ENCODE measurements at places on chromosomes 1 and 21.
A peak's percentile ranks its signal among the peaks of the same experiment; 100 is the strongest.

GRCh38 chr1:29538586-29538985, 302.3 kb downstream of the PTPRU start:
- no peak for DNase-seq

DNA sequence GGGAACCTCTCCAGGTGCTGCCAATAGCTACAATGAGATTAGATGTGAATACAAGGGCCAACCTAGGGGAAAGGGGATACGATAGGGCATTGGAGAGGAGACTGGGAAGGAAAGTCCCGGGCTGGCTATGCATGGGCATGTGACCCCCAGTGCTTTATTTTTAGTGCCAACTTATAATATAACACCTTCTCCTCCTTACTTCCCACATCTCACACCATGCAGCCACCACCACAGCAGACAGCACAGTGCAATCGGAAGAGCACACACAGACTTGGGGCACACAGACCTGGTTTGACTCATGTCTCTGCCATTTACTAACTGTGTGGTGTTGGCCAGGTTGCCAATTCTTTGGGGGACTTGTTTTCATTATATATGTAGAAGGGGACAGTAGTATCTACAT, 85.4 kb downstream of the TOMM20 start:
- no peak for DNase-seq

GRCh38 chr1:67534627-67535065, 104.4 kb upstream of the SERBP1 start:
- DNase-seq, result peak; percentile 52

DNA sequence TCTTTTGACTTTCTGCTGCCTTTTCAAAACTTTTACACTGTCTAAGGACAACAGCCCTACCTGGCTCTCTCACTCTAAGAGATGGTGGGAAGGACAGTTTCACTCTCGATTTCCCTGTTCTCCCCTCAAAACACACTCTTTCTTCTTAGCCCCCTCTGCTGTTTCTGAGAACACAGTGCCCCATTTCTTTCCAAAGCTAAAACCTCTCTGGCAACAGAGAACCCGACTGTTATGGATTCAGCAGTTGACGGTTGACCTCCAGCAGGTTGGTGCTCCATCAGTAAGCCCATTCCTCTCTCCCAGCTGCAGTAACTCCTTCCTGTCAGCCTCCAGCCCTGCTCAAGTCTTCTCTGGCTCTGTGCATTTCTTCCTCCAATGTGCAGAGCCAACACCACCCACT, 88.2 kb upstream of the ABCD3 start:
- no peak for DNase-seq

- DNase-seq, result no peak
Measured at GRCh38 chr1:55140137-55140536, 75.0 kb downstream of the USP24 start.

GRCh38 chr1:166391279-166392066, 224.7 kb upstream of the FAM78B start:
- peak; percentile 73 for DNase-seq

DNA sequence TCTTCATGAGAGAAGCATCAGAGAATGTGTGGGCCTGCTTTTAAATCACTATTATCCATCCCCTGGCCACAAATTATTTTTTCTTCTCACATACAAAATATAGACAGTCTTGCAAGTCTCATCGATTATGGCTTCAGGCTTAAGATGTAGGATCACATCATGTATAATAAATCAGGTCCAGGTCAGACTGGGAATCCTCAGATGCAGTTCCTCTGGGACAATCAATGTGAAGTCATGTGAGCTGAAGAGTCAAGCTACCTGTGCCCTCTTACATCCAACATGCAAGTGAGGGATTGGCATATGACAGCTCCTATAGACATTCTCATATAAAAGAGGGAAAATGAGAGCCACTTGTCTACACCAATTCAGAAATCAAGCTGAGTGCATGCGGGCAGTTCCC, 631.8 kb downstream of the PTPRU start:
- no peak for DNase-seq

- no peak for DNase-seq
Measured at GRCh38 chr1:63987014-63987627, 213.3 kb downstream of the ROR1 start.

DNA sequence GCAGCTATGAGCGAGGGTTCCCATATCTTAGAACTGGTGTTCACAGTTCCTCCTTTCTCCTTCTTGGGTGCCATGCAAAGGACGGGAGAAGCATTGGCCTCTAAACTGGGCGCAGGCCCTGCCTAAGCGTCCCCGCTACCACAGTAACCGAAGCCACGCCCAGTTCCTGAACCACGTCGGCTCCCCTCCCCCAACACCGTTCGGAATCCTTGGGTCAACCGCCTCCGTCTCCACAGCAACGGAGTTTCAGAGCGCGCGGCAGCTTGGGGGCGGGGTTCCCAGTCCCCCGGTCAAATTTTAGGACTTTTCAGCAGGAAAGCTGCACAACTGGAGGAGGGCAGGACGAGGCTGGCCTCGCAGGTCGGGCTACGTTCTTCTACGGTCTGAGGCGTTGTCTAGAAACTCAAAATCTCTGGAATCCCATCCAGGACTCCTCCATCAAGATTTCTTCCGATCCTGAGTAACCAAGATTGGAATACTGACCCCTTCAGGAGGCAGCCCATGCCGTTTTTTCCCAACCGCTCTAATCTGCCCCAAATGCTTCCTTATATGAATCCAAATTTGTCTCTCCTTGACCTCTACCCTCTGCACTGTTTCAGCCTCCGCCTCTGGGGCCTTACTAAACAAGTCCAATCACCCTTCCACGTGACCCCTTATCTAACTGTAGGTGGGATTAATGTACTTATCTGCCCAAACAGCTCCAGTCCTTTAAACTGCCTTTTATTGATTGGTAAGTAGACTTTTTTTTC, at the start of gene SPAG17:
Gene SPAG17 (minus strand): TSS at position 145 of the 749 bp plus-strand sequence. CDS start 71 bp downstream, at position 74.
- DNase-seq, result peak; percentile 41

GRCh38 chr1:21469581-21469980, 29.6 kb downstream of the NBPF3 start:
- DNase-seq, result no peak

- no peak for DNase-seq
Measured at GRCh38 chr1:113783254-113784103, 24.2 kb upstream of the PHTF1 start.

- DNase-seq, result no peak
Measured at GRCh38 chr1:16145030-16145661, 10.7 kb downstream of the EPHA2 start.

- no peak for DNase-seq
Measured at GRCh38 chr21:15671188-15671587, 58.6 kb upstream of the USP25 start.

- DNase-seq, result no peak
Measured at GRCh38 chr1:86750530-86750929, 46.2 kb downstream of the SH3GLB1 start.

GRCh38 chr1:109838838-109839240, 71.8 kb upstream of the CSF1 start:
- no peak for DNase-seq

GRCh38 chr1:7159116-7159781, 374.0 kb downstream of the CAMTA1 start:
- DNase-seq, result no peak

DNA sequence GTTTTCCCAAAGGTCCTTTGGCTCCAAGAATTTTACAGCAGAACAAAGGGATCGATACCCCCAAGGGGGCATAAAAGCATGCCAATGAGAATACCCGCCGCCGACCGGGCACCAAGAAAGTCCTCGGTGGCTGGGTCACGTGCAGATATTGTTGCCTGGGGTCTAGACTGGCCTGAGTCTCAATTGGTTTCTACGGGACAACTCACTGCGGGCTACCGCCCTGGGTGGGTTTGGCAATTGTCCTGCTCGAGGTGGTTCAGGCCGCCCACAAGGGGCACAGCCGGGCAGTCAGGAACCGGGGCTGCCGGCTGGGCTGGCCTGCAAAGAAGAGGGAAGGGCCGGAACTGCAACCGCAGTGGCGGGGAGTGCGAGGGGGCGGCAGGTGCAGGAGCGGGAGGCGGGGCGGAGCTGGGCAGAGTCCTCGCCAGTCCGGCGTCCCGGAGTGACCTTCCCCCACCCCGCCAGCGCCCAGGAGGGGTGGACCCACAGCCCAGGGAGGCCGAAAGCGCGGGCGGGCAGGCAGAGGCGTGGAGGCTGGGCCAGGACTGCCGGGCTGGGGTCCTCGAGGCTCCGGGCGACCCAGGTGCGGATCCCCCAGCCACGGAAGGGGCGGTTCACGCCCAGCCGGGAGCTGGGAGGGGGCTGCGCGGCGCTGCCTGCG, 926 bp upstream of the ATP1B1 start:
- peak; percentile 93 for DNase-seq

DNA sequence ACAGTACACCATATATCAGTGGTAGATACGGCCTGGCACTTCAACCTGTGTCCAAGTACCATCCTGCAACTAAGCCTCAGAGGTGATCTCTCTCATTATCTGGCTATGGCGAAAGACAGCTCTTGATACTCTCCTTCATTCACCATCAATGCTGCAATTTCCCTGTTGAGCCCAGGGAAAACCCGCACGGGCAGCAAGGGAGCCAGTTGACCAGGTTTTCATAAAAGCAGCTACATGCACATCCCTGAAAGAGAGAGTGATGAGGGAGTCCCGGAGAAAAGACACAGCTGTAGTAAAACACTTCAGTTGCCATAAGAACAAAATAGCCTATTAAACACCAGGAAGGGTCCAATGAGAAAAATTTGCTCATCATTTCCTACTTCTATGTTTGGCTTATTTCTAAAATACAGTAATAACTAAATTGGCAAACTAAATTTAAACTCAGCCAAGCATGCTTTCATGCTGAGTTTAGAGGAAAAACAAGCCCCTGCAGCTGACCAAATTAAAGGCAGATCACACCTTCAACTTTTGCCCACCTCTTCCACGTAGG, 68.3 kb downstream of the CAPZB start:
- DNase-seq, result no peak

DNA sequence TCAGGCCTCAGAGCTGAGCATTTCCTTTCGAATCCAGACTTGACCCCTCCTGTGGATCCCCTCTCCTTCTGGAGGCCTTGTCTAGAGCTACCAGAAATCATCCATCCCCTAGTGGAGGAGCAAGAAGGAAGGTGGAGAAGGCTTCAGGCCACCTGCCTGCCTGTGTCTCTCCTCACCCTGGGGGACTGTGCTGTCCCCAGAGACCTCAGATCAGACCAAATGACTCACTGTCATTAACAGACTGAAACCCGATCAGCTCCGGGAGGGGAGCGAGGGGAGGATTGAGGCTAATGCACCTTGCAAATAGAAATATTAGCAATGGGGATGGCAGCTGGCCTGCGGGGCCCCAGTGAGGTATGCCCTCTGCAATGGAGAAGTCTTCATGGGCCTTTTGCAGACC, 2.1 kb downstream of the MYBPH start:
- peak; percentile 99 for DNase-seq

GRCh38 chr1:45753248-45754037, 3.0 kb upstream of the IPP start:
- DNase-seq, result no peak

GRCh38 chr1:1567891-1568291, 6.8 kb downstream of the SSU72 start:
- no peak for DNase-seq

DNA sequence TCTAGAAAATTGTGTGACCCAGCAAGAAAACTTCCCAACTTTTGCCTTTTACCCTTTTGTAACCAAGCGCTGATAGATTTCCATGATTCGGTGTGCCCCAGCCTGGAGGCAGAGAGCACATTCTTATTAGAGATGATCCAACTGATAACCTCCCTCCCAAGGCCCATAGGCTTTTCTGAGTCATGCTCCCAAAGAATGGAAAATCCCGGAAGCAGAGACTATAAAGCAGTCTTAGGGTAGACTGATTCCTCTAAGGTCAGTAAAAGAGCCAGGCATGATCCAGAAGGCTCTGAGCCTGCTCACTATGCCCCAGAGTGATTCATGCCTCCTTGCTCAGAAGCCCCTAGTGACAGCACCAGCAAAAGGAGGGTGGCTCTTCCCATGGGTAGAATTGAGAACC, 4.3 kb downstream of the CAMK1G start:
- no peak for DNase-seq

- no peak for DNase-seq
Measured at GRCh38 chr1:19337289-19337688, 25.2 kb downstream of the SLC66A1 start.

DNA sequence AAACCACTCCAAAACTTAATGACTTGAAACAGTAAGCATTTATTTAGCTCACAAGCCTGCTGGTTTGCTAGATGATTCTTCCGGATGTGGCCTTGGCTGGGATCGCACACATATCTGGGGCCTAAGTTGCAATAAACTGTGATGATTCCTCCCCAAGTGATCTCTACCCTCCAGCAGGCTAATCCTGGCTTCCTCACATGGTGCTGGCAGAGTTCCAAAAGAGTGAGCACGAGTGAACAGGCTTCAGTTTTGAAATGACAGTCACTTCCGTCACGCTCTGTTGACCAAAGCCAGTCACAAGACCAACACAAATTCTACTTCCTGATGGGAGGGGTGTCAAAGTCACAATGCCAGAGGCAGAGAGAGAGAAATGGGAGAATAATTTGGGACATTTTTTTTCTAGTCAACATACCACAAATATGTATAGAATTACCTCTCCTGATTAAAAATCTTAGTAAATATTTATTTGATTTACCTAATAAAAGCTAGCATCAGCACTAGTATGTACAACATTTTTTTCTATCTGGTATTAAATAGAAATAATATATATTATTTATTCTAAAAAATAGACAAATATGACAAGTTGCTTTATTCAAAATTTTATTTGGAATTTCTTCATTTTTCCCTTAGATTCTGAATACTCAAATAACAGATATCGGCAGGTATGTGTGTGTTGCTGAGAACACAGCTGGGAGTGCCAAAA, 292.7 kb downstream of the TPR start:
- peak; percentile 100 for DNase-seq

DNA sequence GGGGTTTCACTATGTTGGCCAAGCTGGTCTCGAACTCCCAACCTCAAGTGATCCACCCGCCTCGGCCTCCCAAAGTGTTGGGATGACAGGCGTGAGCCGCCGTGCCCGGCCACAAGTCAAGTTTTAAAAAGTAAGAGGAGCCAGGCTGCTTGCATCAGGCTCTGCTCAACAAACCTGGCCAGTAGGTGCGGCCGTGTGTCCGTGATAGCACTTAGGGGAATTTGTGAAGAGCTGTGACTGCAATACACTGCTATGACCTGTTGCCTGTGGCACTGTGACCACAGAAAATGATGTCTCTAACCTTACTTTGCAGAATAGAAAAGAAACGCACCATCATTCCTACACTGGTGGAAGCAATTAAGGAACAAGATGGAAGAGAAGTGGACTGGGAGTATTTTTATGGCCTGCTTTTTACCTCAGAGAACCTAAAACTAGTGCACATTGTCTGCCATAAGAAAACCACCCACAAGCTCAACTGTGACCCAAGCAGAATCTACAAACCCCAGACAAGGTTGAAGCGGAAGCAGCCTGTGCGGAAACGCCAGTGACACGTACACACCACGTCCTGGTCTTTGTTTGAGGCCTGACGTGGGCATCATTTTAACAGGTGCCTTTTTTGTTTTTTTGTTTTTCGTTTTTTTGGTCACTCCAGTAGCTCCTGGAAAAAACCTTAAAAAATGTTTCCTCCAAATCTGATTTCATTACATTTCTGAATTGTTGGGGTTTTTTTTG, 16.7 kb downstream of the C1orf174 start:
- DNase-seq, result no peak

Measured in NCI-H82 (cell line).